AG04450 (cell line): ENCODE measurements at places on chromosomes 1 and 21. TPM values are rescaled to one million over a fixed set of nuclear protein-coding genes. Genes with fewer than 3 reads are reported as not detected.

DNA sequence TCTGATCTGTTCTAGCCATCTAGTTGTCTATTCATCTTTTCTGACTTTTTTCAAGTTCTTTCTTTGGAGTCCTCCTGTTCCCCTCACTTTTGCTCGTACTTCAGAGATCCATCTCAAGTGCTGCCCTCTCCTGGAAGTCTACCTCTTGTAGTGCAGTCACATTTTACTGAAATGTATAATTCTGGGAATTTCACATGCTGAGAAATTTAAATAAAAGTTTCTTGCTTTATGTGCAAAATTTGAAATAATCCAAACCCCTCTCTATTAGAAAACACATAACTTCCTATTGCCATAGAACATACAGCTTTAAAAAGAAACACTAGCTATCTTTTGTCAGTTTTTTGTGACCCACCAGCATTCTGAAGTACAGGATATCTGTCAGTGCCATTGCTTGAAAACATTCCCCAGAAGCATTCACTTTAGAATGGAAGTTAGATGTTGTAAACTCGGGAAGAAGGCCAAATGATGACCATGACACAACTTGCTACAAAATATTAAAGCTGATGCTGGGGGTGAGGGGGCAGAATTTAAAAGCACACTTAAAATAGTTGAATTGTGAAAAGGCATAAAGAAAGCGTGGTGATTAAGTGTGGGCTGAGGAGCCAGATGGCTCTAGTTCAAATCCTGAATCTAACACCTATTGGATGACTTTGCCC, 22.0 kb downstream of the RLF start:
- DNase-seq = no peak

GRCh38 chr21:38229260-38229877, 27.4 kb upstream of the KCNJ15 start:
- DNase-seq = no peak

DNA sequence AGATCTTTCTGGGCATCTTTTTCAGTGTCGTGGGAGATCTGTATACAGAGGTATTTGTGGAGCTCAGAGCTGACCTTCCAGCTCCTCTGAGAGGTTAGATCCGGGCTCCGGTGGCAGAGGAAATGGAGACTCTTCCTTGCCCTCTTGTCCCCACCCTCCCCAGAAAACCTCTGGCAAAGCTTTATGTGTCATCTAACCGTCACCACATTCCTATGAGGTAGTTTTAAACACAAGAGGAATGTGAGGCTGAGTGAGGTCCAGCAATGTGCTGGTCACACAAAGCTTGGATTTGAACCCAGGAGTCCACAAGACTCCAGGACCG, 1.2 kb downstream of the CD160 start:
- DNase-seq = peak; percentile 59

VAMP3 gene
- 154 and 177 TPM in 2 replicates for polyA plus RNA-seq

IGSF21 gene
- not detected in 2 replicates for polyA plus RNA-seq

DNA sequence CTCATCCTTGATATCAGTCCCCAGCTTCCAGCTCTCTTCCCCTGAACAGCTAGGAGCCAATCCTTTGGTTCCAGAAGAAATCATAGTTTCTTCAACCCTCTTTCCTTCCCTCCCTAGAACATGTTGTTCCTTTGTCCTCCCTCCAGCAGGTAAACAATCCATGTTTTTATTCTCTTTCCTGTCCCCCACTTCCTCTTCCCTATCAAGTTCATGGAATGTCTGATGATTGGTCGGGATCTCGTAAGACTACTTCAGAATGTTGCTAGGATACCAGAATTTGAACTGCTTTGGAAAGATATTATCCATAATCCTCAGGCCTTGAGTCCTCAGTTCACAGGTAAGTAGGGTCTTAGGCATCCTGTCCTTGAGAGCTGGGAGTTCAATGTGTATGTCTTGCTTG, 23.1 kb upstream of the SLC27A3 start:
- DNase-seq = no peak

- DNase-seq = no peak
Measured at GRCh38 chr1:246265481-246265880, 241.6 kb downstream of the SMYD3 start.

GIPC2 gene
- 0.07 and 0.09 TPM in 2 replicates for polyA plus RNA-seq

DNA sequence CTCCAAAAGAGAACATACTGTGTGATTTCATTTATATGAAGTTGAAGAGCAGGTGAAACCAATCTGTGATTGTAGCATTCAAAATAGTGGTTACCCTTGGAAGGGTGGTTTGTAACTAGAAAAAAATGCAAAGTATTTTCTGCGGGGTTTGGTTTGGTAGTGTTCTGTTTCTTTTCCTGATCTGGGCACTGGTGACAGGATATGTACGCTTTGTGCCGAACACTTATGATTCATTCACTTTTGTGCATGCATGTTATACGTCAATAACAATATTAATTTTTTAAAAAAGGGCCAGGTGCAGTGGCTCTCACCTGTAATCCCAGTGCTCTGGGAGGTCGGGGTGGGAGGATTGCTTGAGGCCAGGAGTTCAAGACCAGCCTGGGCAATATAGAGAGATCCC, 63.8 kb downstream of the CD34 start:
- no peak for DNase-seq
